ENCODE measurements at places on chromosomes 12 and 14. TPM values are rescaled to one million over a fixed set of nuclear protein-coding genes. Genes with fewer than 3 reads are reported as not detected.

PIWIL1 gene
- polyA plus RNA-seq: 0.01 TPM

GALC gene
- polyA plus RNA-seq: 2.8 TPM

POTEG gene
- polyA plus RNA-seq: not detected

PDZRN4 gene
- polyA plus RNA-seq: 0.29 TPM

FRMD6 gene
- polyA plus RNA-seq: 2.4 TPM

CHFR gene
- polyA plus RNA-seq: 7.5 TPM

SUPT16H gene
- polyA plus RNA-seq: 19.8 TPM

BDKRB2 gene
- 0.10 TPM for polyA plus RNA-seq

IKBIP gene
- polyA plus RNA-seq: 4.7 TPM

ZNF891 gene
- 0.13 TPM for polyA plus RNA-seq

MSRB3 gene
- polyA plus RNA-seq: 2.7 TPM

Data from liver (tissue), 10 donors.